ENCODE measurements at places on chromosomes 13 and 19.

- DNase-seq, result no peak
Measured at GRCh38 chr19:14786421-14786851, 8.1 kb upstream of the ADGRE2 start.

GRCh38 chr19:30224689-30225606 lies 147.2 kb upstream of the ZNF536 start:
- peak; percentile 7 for DNase-seq

GRCh38 chr13:25971459-25972145 lies 80.2 kb downstream of the SHISA2 start:
- DNase-seq, result no peak

DNA sequence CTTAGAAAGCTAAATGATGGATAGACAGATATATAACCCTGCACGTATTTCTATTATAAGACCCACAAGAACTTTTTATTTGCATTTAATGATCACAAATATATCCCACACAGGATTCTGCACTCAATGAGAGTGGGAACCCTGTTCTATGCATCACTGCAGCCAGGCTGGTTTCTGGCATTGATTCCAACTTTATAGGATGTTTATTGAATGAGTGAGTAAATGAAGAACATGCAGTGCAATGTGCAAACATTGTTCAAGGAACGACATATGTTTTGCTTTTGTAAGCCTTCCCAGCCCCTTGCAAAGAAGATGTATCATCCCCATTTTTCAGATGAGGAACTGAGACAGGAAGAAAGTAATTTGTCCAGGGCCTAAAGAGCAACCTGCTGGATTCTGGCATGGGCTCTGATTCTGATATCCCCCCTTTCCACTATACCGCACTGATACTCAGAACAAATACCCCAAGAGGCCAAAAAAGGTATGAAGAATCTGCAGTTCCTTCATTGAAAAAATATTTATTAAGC lies 246.3 kb downstream of the LACC1 start:
- DNase-seq, result no peak

- no peak for DNase-seq
Measured at GRCh38 chr19:35725216-35725861, 7.5 kb downstream of the KMT2B start.

DNA sequence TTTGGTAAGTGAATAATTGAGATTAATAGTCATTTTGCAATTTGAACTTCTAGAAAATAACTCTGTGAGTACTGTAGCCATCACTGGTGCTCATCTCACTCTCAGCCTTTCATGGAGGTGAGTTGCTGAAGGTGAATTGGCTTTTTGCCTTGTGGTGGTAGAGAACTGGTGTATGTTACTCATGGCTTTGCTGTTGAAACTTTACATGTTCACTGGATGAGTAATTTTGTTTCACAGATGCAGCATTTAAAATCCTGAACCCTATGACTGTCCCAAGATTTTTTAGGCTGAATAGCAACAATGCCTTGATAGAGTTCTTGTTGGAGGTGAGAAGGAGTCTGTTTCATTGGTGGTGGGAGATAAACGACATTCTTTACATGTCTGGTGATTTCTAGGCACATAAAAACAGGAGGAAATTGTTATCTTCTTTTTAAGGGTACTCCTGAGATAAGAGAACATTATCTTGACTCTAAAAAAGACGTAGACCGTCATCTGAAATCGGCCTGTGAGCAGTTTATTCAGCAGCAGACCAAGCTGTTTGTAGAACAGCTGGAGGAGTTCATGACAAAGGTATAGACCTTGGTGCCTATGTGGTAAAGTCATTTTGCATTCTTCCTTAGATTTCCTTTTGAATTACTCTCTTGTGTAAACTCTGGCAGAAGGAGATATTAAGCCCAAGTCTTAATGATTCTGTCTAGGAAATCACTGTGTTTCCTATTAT lies 53.9 kb downstream of the COG3 start:
- DNase-seq, result no peak

- DNase-seq, result no peak
Measured at GRCh38 chr13:59666504-59666903, 497.2 kb downstream of the DIAPH3 start.

GRCh38 chr13:96474181-96474557 lies 384.3 kb downstream of the HS6ST3 start:
- no peak for DNase-seq

DNA sequence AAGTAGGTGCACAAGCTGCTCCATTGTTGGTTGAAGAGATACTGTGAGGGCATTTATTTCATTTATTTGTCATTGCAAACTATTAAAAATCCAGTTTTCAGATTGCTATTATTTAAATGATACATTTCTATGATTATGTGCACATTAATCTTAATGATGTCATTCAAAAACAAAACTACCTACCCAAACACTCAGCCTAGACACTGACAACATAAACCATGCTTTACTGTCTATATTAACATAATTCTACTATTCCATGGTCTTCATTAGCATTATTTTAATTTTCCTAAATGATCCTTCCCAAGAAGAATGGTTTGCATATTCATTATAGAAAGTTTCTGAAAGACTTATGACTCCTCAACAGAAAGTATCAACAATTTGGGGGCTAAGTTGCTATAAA lies 813.0 kb upstream of the SLITRK5 start:
- no peak for DNase-seq

GRCh38 chr13:109979228-109979627 lies 192.8 kb upstream of the IRS2 start:
- no peak for DNase-seq

DNA sequence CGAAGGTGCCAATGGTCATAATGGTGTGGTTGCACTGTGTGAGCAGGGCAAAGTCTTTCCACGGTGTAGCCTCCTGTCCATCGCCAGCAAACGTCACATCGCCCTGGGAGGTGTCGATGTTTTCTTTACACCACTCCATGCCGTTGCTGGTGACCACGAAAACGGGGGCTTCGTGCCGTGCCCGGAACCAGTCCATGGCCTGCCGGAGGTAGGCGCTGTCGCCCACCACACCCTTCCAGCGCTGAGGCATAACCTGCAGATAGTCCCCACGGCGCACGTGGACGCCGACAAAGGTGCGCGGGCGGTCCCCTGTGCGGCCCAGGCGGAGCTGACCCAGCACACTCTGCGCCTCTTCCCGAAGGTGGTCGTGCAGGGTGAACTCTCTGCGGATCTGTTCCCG lies 2.1 kb downstream of the FUT1 start:
- DNase-seq, result no peak

- DNase-seq, result peak; percentile 46
Measured at GRCh38 chr13:20118268-20119140, 42.3 kb downstream of the GJA3 start.

- no peak for DNase-seq
Measured at GRCh38 chr13:101584331-101584730, 131.9 kb downstream of the ITGBL1 start.

DNA sequence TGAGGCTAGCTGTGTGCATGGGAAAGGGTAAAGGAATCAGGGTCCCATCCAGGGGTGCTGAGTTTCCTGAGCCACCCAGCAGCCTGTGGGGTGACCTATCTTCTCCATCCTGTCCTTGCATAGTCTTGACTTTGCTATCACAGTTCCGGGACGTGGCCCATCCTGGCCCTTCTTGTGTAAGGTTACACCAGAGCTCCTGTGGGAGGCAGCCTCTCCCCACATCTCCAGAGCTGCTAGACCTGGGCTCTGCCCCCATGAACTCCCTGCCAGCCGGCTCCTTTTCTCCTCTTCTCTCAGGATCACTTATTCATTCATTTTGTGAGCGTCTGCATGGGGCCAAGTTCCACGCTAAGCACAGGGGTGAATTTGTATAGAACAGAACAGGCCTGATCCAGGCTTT lies 238.9 kb downstream of the TSHZ3 start:
- DNase-seq, result peak; percentile 3

- DNase-seq, result no peak
Measured at GRCh38 chr19:28396287-28396831, 816.6 kb downstream of the UQCRFS1 start.

DNA sequence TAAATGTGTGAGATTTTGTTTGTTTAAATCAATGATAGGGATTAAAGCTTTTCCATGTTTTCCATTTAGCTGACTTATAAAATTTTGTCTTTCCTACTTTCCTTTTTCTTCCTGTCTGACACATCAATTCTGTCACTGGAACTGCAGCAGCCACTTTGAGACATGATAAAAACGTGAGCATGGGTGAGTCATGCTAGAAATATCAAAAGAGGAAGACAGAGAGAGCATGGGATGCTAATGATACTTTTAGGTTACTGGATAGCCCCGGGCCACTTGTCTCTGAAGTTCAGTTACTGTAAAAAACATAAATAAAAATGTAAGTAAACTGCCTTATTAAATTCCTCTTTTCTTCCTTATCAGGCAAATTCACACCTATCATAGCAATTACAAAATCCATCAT lies 1332.0 kb upstream of the PCDH20 start:
- no peak for DNase-seq

- peak; percentile 71 for DNase-seq
Measured at GRCh38 chr19:1825909-1826556, 14.0 kb upstream of the ATP8B3 start.

GRCh38 chr13:87280139-87280538 lies 391.0 kb upstream of the SLITRK5 start:
- DNase-seq, result no peak

GRCh38 chr13:23902975-23903905 lies 5.9 kb upstream of the C1QTNF9B start:
- DNase-seq, result no peak
